NCI-H446 (cell line): ENCODE measurements at places on chromosomes 5 and 9.

GRCh38 chr5:80799573-80799972 is 144.8 kb upstream of the DHFR start:
- no peak for DNase-seq

- DNase-seq = no peak
Observed at GRCh38 chr9:6611865-6612264, 33.7 kb downstream of the GLDC start.

DNA sequence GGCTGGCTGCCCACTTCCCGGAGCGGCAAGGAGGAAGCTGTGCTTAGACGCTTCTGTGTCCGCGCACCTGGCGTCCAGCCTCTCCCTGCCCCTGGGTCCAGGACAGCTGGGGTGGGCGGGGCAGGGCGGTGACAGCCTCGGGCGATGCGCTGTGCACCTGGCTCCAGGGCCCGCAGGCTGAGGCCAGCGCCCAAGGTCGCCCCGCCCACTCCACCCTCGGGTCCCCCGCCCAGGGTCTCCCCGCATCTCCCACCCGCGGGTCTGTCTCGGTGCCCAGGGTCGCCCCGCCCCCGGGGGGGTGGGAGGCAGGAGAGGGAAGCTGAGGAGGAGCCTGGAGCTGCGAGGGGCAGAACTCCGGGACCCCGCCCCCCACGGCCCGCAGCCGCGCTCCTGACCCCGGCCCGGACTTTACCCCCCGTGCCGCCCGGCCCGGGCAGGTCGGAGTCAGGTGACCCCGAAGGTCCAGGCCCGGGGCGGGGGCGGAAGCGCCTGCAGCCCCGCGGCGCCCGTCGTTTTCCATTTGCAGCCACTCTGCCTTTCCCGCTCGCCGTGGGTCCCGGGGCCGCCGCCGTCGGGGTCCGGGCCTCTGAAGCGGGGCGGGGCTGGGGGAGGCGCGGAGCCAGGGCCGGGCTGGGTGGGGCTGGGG is at the start of gene ENTPD8:
TSS of gene ENTPD8 (minus strand) at position 69 of the 646 bp plus-strand sequence. CDS start 3,072 bp downstream, outside the sequence.
- DNase-seq = no peak

GRCh38 chr5:175692235-175692995 is 34.5 kb downstream of the HRH2 start:
- DNase-seq = no peak
